ENCODE measurements at places on chromosomes 16 and 17.

- DNase-seq: no peak
These were observed 7.5 kb downstream of the TK1 start for GRCh38 chr17:78179372-78179771.

- DNase-seq: peak; percentile 29
These were observed 228.5 kb upstream of the PMFBP1 start for GRCh38 chr16:72400257-72401083.

DNA sequence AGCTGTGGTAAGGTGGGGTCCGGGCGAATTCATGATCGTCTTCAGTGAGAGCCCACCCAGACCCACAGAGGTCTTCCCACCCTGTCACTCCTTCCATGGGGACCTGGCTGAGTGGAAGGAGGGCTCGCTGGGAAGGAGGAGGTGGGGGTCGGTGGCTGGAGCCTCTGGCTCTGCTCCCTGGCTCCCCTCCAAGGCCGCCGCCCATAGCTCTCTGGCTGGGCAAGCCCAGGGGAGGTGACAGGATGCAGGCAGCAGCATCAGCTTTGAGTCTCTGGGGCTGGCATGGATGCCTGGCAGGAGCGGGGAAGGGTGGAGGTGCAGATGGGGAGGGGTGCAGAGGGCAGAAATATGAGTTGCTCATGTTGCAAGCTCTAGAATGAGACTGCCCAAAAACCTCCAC lies 147.0 kb downstream of the ENGASE start:
- DNase-seq: no peak

DNA sequence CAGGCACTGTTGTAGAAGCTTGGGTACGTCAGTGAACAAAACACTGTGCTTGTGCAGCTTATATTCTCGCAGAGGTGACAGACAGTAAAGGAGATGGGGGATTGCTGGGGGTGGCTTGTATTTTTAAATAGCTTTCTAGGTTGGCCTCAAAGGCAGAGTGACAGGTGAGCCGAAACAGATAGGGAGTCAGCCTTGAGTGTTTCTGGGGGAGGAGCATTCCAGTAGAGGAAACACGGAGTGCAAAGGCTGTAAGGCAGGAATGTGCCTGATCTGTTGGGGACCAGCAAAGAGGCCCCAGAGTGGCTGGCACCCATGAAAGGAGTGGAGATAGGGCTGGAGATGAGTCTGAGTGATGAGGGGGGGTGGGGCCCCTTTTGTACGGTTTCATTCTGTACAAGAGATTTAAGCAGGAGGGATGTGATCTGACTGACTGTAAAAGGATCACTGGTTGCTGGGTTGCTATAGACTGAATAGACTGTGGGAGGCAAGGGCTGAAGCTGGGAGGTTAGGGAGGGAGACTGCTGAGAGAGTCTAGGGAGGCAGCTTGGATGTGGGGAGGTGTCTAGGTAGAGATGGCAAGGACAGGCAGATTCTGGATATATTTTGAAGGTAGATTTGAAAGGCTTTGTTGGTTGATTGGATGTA lies 15.2 kb downstream of the NUP93 start:
- no peak for DNase-seq

- DNase-seq: no peak
These were observed 6.3 kb downstream of the SULT1A1 start for GRCh38 chr16:28603381-28604185.

DNA sequence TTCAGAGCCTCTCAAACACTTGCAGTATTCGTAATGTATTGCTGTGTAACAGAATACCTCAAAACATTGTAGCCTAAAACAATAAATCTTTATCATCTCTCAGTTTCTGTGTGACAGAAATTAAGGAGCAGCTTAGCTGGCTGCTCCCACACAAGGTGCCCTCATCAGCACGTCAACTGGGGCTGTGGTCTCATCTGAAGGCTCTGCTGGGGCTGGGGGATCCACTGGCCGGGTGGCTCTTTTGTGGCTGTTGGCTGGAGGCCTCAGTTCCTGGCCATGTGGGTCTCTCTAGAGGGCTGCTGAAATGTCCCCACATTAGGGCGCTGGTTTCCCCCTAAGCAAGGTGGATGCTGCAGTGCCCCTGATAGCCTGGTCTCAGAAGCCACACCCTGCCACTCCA lies 113.4 kb upstream of the CIBAR2 start:
- no peak for DNase-seq

GRCh38 chr17:76009969-76010661 lies 9.5 kb downstream of the CDK3 start:
- no peak for DNase-seq

GRCh38 chr16:426115-426905 lies 861 bp downstream of the RAB11FIP3 start:
- DNase-seq: peak; percentile 44

DNA sequence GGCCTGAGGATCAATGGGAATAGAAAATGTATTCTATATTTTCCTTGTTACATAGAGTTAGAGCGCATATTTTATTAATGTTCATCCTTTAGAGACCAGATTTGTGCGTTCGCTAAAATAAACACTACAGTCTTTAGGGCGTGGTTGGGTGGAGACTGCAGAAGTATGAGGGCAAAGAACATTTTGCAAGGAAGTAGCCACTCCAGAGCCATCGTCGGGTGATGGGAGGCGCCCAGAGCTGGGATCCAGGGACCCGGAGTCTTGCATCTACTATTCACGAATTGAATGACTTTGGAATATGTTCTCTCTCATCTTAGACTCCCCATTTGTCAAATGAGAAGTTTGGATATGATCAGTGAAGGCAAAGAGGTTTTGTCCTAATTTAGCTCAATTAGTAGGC lies 154.2 kb upstream of the IRX6 start:
- DNase-seq: no peak

- DNase-seq: no peak
These were observed 929 bp downstream of the TMEM11 start for GRCh38 chr17:21212826-21213637.

DNA sequence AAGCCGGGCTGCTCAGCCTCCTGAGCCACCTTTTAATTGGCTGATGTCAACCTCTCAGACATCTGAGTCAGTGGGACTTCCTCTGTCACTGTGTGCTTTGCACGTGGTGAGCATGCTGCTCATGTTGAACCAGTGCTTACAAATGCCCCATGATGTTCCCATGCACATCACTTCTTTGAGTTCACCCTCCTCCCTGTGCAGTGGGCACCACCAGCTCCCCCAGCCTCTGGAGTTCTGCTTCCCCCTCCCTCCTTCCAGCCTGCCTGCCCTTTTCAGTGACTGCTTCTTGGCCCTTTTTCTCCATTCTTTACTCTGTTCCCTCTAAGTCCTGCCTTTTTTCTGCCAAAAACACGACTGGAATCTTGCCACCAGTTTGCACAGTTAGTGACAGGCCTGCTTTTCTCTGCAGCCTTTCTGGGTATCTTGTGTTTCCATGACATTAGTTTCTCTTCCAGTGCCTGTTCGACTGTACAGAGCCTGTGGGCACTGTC lies 41.6 kb downstream of the USP10 start:
- DNase-seq: no peak

DNA sequence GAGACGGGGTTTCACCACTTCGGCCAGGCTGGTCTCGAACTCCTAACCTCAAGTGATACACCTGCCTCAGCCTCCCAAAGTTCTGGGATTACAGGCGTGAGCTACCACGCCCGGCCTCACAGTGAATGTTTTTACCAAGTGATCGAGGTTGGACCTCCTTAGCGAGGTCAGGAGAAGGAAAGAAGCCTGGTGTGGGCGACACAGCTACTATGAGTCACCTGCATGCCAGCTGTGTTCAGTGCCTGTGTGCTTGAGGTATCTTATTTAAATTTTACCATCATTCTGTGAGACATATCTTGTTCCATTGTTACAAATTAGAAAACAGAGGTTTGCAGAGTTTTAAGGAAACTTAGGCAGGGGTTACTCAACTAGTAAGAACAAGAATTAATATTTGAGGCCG lies 174.8 kb upstream of the DYNLRB2 start:
- DNase-seq: no peak

DNA sequence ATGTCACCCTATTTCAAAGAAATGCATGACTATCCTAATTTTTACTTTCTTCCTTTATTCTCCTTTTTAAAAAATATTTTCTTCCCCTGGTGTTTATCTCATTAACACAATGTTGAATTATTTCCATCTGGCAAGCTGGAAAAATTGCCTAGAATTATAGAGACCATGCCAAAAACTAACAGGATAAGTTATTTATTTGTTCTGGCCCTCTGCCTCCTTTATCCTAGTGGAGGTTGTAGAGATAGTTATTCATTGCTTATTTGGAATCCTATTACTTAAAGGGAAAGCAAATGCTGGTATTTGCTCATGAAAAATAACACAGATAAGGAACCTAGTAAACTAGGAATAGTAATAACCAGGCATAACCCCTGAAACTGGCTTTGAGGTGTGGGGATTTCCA lies 684.9 kb upstream of the KIF2B start:
- DNase-seq: no peak

- no peak for DNase-seq
These were observed 259.8 kb upstream of the MON1B start for GRCh38 chr16:76931186-76931585.

DNA sequence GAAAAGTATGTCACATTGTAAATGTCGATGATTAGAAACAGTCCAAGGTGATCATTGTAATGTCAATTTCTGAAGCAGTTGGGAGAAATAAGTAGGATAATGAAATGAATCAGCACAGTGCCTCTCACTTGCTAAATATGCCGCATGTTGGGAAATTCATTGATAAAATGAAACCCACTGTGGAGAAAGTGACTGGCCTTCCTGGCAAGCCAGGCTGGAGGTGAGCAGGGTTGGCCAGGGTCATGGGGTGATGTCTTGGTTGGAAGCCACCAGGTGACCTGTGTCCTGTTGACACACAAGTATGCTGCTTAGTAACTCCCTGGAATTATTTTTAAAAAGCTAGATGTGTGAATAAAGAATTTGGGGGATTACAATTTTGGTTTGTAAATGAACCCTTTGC lies 14.9 kb upstream of the WNT9B start:
- DNase-seq: no peak

DNA sequence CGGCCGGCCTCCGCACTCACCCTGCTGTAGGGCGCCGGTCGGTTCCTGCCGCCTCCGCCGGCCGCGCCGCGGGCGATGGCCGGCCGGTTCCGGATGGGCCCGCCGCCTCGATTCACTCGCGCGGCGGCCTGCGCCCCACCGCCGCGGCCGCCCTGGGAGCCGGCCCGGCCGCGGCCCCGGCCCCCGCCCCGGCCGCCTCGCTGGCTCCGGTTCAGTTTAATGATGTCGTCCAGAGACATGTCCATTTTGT lies 158 bp downstream of the ALYREF start:
- no peak for DNase-seq

DNA sequence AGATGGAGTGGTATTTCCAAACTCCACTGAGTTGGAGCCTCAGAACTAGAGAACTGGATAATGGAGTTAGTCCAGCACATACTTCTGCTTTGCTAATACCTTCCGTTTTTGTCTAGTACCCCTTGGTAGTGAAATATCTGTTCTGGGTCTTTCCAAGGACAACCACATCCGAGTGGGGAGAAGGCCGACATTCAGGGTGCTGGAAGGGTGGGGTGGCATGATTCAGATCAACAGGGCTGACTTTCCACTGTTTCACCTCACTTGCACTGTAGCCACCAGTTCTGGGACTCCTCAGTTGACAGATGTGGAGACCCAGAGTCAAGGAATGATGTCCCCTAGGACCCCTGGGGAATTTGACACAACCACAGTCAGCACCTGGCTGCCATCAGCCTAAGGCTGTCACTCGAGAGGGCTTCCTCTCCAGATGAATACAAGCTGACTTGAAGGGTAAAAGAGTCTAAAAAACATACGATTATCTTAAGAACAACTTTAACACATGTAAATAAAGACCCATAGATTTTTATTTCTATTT lies 84.8 kb upstream of the HNF1B start:
- no peak for DNase-seq

GRCh38 chr17:47213540-47213939 lies 4.4 kb downstream of the MYL4 start:
- DNase-seq: no peak

GRCh38 chr16:15837761-15838160 lies 19.1 kb downstream of the MYH11 start:
- DNase-seq: no peak

- DNase-seq: no peak
These were observed 65.0 kb downstream of the TBC1D16 start for GRCh38 chr17:79970576-79971068.

GRCh38 chr17:44105941-44106340 lies 17.5 kb downstream of the HDAC5 start:
- no peak for DNase-seq

- DNase-seq: no peak
These were observed 19.7 kb upstream of the SNTB2 start for GRCh38 chr16:69166946-69167930.

DNA sequence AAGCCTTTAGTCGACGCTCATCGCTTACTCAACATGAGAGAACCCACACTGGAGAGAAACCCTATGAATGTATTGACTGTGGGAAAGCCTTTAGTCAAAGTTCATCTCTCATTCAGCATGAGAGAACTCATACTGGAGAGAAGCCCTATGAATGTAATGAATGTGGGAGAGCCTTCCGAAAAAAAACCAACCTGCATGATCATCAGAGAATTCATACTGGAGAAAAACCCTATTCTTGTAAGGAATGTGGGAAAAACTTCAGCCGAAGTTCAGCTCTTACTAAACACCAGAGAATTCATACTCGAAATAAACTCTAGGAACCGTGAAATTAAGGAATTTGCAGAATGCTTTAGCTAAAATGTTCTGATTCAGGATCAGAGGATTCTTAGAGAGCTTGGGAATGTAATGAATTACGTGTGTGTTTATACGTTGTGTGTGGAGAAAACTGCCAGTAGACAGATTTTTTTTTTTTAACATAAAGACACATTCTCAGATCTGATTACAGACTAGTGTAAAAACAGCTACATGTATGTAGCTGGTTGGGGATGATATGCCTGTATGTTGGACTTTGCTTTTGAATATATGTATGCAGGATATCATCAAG lies 25.4 kb downstream of the ZFP90 start:
- DNase-seq: no peak

- no peak for DNase-seq
These were observed 4.7 kb upstream of the GRIN2C start for GRCh38 chr17:74864297-74864865.

DNA sequence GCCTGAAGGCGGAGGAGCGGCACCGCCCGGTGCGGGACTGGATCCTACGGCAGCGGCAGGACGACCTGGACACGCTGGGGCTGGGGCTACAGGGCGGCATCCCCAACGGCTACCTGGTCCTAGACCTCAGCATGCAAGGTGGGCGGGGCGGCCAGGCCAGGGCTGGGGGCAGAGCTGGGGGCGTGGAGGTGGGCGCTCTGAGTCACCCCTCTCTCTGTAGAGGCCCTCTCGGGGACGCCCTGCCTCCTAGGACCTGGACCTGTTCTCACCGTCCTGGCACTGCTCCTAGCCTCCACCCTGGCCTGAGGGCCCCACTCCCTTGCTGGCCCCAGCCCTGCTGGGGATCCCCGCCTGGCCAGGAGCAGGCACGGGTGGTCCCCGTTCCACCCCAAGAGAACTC lies 7.9 kb downstream of the MSLN start:
- DNase-seq: no peak

DNA sequence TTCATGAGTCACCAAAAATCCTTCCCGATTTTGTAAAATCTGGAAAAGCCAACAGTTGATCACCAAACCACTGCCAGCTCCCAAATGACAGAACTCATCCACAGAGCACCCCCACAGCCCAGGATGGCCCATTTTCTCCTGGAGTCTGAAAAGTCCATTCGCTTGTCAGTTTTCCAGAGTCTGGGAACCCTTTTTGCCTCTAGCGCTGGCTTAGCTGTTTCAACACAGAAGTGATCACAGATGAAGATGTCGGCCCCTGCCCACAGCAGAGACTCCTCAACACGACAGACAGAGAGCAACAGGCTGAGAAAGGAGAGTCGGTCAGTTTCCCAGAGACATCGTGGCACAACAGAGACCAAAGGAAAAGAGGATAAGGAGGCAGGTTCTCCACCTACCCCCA lies 66.4 kb downstream of the NXN start:
- DNase-seq: no peak

Data from activated T-cell treated with anti-CD3 and anti-CD28 coated beads, Interleukin-2, amount 50 U/mL, for 48 hours (primary cell).